Aorta (tissue), 5 donors: ENCODE measurements at places on chromosomes 3 and 15. TPM values are rescaled to one million over a fixed set of nuclear protein-coding genes. Genes with fewer than 3 reads are reported as not detected.

GRCh38 chr3:79184251-79184650 lies 583.5 kb downstream of the ROBO1 start:
- DNase-seq = no peak

DNA sequence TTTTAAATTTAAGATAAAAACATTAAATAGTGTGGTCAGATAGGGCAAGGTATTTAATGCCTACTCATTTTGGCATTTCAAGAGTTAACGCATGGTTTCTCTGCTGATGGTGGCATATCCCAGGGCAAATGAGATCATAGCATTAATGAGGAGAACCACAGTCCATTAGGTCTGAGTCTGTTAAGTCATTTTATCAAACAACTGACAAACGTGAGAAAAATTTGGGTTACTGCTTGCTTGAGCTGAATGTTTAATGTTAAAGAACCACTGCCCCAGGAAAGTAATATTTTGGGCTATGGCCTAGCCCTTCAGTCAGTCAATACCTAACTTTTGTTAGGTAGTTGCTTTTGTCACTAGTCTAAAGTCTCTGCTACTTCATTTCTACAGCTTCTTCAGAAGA lies 37.9 kb upstream of the SLC2A2 start:
- DNase-seq = no peak

- no peak for DNase-seq
These were observed 40.3 kb downstream of the HMCES start for GRCh38 chr3:129318921-129319320.

- DNase-seq = no peak
These were observed 207.1 kb downstream of the GBE1 start for GRCh38 chr3:81554388-81554787.

GRCh38 chr3:46656778-46657556 lies 36.5 kb downstream of the ALS2CL start:
- DNase-seq = no peak

Gene CPN2
- total RNA-seq = not detected
